Activated CD8-positive, alpha-beta T cell treated with anti-CD3 and anti-CD28 coated beads for 36 hours (primary cell): ENCODE measurements at places on chromosomes 11 and 22. TPM values are rescaled to one million over a fixed set of nuclear protein-coding genes. Genes with fewer than 3 reads are reported as not detected.

SPDYC gene
- not detected for total RNA-seq

SERHL2 gene
- 1.1 TPM for total RNA-seq

IFITM10 gene
- total RNA-seq, result 0.31 TPM

CTSD gene
- total RNA-seq, result 44.9 TPM

C11orf16 gene
- not detected for total RNA-seq

SIPA1 gene
- total RNA-seq, result 172 TPM

DNA sequence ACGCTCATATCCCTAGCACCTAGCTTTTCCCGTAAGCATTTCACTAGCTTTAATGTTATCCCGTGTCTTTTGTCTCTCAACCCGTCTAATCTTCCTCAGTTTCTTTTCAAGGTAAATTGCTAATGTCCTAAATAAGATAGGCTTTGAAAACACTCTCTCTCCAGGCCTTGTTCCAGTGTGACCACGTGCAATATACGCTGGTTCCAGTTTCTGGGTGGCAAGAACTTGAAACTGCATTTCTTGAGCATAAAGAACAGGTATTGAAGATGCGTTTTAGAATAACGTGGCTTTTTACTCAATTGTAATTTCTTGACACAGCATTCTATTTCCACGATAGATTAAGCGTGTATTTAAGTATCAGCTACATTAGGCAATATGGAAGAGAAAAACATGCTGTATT is 1.1 kb downstream of the CDC45 start:
- no peaks in the 10 kb centered on the region for H3K27me3 ChIP-seq
- peak overlapping the region; percentile 99 for H3K4me3 ChIP-seq
- peaks cover 42% of the 10 kb centered on the region for H3K36me3 ChIP-seq

DNA sequence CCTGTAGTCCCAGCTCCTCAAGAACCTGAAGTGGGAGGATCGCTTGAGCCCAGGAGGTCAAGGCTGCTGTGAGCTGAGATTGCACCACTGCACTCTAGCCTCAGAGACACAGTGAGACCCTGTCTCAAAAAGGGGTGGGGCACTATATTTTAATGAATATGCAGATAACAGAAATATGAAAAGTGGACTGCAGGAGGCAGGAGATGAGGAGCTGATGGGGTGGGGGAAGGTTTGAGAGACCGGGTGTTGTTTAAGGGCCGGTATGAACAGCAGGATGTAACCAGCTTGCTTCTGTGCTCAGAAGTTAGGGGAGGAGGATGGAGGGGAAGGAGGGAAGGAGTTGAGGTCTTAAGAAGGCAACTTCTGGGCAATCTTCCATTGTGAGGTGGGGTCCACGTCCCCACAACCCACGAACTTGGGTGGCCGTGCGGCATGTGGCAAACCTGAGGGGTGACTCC is 1.3 kb upstream of the B4GALNT4 start:
- no peak overlapping the region for H3K27ac ChIP-seq
- H3K4me3 ChIP-seq, result no peak overlapping the region
- no peak for DNase-seq
- H3K4me1 ChIP-seq, result peaks cover 3% of the 10 kb centered on the region
- peaks cover 37% of the 10 kb centered on the region for H3K27me3 ChIP-seq

GRCh38 chr11:29485641-29486040 is 531.2 kb downstream of the KCNA4 start:
- H3K36me3 ChIP-seq, result no peaks in the 10 kb centered on the region
- no peaks in the 10 kb centered on the region for H3K4me1 ChIP-seq
- no peaks in the 10 kb centered on the region for H3K27me3 ChIP-seq
- no peak overlapping the region for H3K27ac ChIP-seq

DNA sequence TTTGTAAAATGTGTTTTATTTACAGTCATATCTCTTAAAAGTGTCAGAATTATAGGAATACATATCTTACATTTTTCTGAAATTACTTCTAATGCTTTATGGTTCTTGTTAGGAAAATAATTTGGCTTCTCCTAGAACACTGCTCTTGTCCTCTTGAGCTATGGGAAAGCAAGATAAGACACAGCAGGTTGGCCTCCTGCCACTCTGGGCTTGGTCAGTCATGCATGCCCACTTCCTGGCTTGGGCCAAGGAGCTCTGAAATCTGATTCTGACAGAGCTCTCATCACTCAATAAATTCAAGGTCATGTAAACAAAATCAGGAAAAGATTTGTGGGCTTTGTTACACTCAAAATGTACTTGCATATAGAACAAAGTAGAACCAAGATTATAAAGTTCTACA is 1036.0 kb downstream of the OPCML start:
- H3K27ac ChIP-seq, result no peak overlapping the region
- no peak for DNase-seq
- H3K4me3 ChIP-seq, result no peak overlapping the region
- H3K4me1 ChIP-seq, result no peaks in the 10 kb centered on the region
- H3K36me3 ChIP-seq, result no peaks in the 10 kb centered on the region

DNA sequence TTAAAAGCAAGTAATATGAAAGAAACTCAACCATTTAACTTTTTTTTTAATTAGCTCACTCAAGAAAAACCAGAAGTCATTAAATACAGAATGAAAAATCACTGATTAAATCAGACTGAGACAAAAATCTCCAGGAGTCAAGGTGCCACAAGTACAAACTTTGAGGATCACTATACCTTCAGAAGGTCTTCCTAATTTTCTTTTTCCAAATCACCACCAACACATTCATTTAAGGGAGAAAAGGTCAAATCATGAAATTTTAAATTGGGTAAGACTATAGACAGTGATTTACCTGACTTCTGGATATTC is 32.3 kb downstream of the PITPNB start:
- no peak for DNase-seq
- H3K27me3 ChIP-seq, result no peaks in the 10 kb centered on the region
- no peak overlapping the region for H3K4me3 ChIP-seq
- H3K36me3 ChIP-seq, result peaks cover 47% of the 10 kb centered on the region
- H3K27ac ChIP-seq, result no peak overlapping the region

- H3K27me3 ChIP-seq, result no peaks in the 10 kb centered on the region
- peak overlapping the region; percentile 50 for H3K4me3 ChIP-seq
- peak overlapping the region; percentile 90 for H3K27ac ChIP-seq
- peaks cover 7% of the 10 kb centered on the region for H3K36me3 ChIP-seq
- peaks cover 70% of the 10 kb centered on the region for H3K4me1 ChIP-seq
These were observed 96.1 kb downstream of the MAML2 start for GRCh38 chr11:96246718-96247552.

DNA sequence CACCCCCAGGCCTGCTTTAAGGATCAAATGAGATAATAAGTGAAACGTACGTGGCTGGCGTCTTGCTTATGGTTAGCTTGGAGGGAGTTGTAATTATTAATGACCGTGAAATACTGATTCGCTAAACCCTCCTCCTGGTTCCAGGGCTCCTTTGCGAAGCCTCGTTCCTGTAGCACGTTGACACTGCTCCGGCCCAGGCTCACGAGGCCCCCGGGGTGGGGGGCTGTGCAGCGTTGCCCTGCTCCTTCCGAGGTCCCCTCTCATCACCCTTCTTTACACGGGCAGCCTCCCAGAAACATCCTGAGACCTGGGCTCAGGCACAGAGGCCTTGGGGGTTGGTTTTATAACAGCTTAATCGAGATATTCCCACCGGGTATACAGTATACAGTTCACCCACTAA is 9.1 kb downstream of the GRAMD4 start:
- H3K27ac ChIP-seq, result no peak overlapping the region
- H3K36me3 ChIP-seq, result no peaks in the 10 kb centered on the region
- H3K4me1 ChIP-seq, result no peaks in the 10 kb centered on the region
- H3K27me3 ChIP-seq, result no peaks in the 10 kb centered on the region
- no peak overlapping the region for H3K4me3 ChIP-seq
- DNase-seq, result no peak

DNA sequence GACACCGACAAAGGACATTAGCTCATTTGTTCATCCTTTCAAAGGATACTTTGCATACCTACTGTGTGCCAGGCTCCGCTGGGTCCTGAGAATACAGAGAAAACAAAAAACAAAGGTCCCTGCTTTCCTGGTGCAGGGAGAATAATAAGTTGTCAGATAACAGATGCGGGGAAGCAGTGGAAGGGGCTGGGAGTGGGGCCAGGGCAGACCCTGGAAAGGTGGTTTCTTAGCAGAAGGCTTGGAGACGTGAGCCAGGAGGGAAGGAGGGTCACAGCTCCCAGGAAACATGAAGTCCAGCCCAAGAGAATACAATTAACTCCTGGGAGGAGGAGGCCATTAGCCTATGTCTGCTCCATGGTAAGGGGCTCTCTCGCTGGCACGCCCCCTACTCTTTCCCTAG is 9.8 kb upstream of the ANO1 start:
- peaks cover 1% of the 10 kb centered on the region for H3K4me1 ChIP-seq
- peaks cover 32% of the 10 kb centered on the region for H3K27me3 ChIP-seq
- DNase-seq, result no peak

GRCh38 chr11:95296621-95297025 is 65.6 kb upstream of the SESN3 start:
- H3K4me3 ChIP-seq, result no peak overlapping the region
- H3K27ac ChIP-seq, result no peak overlapping the region
- no peaks in the 10 kb centered on the region for H3K27me3 ChIP-seq
- DNase-seq, result no peak

- no peak for DNase-seq
- no peaks in the 10 kb centered on the region for H3K27me3 ChIP-seq
- no peaks in the 10 kb centered on the region for H3K36me3 ChIP-seq
- no peak overlapping the region for H3K4me3 ChIP-seq
- no peak overlapping the region for H3K27ac ChIP-seq
- peaks cover 8% of the 10 kb centered on the region for H3K4me1 ChIP-seq
These were observed 3.6 kb downstream of the ALDH3B1 start for GRCh38 chr11:68013611-68014156.

- H3K4me3 ChIP-seq, result no peak overlapping the region
- no peaks in the 10 kb centered on the region for H3K4me1 ChIP-seq
- DNase-seq, result no peak
- no peak overlapping the region for H3K27ac ChIP-seq
- no peaks in the 10 kb centered on the region for H3K27me3 ChIP-seq
These were observed 67.8 kb upstream of the LIN7C start for GRCh38 chr11:27574342-27574741.

DNA sequence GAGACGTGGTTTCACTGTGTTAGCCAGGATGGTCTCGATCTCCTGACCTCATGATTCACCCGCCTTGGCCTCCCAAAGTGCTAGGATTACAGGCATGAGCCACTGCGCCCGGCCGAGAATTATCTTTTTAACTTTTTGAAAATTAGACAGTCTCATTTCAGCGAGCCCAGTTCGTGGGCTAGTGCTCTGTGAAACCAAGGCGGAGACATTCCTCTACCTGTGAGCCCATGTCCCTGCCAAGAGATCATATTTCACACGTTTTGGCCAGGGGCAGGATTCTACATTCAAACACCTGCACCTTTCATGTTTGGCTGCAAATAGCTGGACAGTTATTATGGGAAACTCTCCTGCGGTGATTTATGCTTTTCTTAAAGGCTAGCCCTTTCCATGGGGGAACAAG is 60.3 kb downstream of the IRAG1 start:
- no peaks in the 10 kb centered on the region for H3K27me3 ChIP-seq
- peaks cover 9% of the 10 kb centered on the region for H3K4me1 ChIP-seq
- H3K4me3 ChIP-seq, result no peak overlapping the region
- H3K36me3 ChIP-seq, result no peaks in the 10 kb centered on the region
- no peak overlapping the region for H3K27ac ChIP-seq

DNA sequence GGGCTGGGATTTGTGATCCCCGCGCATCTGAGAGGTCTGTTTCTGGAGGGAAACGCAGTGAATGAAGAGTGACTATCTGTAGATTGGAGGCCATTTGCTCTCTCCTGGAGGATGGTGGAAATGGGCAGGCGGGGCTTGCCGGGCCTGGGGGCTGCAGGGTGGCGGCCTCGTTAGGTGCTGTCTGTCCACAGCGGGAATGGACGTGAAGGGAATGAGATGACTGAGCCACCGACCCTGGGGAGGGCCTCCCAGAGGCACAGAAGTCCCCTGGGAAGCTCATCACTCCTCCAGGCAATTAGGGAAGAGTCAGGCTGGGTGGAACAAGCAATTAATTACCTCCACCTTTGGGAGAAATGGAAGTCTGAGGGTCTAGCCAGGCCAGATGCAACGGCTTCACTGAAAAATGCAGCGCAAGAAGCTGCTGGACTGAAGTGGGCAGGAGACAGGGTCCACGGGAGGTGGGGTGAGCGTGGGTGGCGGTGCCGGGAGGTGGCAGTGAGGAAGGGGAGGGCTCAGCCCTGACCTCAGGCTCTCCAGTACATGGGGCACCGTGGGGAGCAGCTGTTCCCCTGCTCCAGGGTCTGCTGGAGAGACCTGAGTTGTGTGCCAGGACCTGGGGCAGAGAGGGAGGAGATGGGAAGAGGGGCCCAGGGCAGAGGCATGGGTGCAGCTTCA is 524.5 kb downstream of the BRD1 start:
- no peak overlapping the region for H3K4me3 ChIP-seq
- DNase-seq, result no peak
- peaks cover 8% of the 10 kb centered on the region for H3K27me3 ChIP-seq
- H3K36me3 ChIP-seq, result no peaks in the 10 kb centered on the region

- H3K4me3 ChIP-seq, result no peak overlapping the region
- H3K4me1 ChIP-seq, result no peaks in the 10 kb centered on the region
- DNase-seq, result peak; percentile 68
- H3K27me3 ChIP-seq, result peaks cover 14% of the 10 kb centered on the region
- H3K36me3 ChIP-seq, result no peaks in the 10 kb centered on the region
These were observed 34.2 kb upstream of the FSHB start for GRCh38 chr11:30196400-30197206.

DNA sequence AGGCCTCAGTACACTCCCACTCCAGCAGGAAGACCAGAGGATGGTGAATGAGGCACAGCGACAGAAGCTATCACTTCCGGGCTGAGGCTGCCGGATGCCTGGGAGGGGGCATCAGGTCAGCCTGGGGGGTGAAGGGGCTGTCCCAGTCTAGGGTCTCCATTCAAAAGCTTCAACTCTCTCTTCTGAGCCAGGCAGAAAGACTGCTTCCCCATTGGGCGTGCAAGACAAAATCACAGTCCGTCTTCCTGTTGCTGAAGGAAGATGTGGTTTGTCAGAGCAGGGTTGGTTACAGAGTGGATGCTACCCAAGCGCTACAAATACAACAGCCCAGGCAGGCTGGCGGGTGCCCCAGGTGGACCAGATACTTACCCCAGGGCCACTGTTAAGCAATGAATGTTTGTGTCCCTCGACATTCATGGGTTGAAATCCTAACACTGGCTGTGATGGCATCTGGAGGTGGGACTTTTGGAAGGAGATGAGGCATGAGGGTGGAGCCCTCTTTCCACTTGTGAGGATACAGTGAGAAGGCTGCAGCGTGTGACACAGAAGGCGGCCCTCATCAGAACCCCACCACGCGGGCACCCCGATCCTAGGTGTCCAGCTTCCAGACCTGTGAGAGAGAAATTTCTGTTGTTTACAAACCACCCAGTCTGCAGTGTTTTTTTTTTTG is 12.0 kb downstream of the UPK3A start:
- H3K4me3 ChIP-seq, result no peak overlapping the region
- H3K36me3 ChIP-seq, result no peaks in the 10 kb centered on the region
- H3K27ac ChIP-seq, result peak overlapping the region; percentile 73
- peak; percentile 46 for DNase-seq
- H3K4me1 ChIP-seq, result peaks cover 15% of the 10 kb centered on the region
- H3K27me3 ChIP-seq, result no peaks in the 10 kb centered on the region

DNA sequence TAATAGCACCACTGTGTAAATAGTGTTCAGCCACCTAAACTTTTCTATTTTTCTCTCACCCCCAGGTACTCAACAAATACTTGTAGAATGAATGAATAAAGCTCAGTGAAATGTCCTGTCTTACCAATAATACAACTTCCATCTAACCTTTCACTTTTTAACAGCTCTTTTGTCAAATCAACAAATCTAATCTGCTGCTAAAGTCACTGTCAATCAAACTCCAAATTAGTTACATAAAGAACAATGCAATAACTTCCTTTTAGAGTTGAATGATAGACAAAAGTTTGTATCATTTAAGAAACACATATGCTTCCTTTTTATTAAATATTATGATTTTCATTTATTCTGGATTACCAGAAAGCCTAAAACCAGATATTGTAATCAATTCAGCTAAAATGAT is 34.7 kb upstream of the C11orf58 start:
- no peaks in the 10 kb centered on the region for H3K36me3 ChIP-seq
- peaks cover 9% of the 10 kb centered on the region for H3K27me3 ChIP-seq
- H3K4me3 ChIP-seq, result no peak overlapping the region
- DNase-seq, result no peak
